Left ventricle myocardium inferior (tissue), 1 donor: ENCODE measurements at places on chromosomes 16 and 17.

DNA sequence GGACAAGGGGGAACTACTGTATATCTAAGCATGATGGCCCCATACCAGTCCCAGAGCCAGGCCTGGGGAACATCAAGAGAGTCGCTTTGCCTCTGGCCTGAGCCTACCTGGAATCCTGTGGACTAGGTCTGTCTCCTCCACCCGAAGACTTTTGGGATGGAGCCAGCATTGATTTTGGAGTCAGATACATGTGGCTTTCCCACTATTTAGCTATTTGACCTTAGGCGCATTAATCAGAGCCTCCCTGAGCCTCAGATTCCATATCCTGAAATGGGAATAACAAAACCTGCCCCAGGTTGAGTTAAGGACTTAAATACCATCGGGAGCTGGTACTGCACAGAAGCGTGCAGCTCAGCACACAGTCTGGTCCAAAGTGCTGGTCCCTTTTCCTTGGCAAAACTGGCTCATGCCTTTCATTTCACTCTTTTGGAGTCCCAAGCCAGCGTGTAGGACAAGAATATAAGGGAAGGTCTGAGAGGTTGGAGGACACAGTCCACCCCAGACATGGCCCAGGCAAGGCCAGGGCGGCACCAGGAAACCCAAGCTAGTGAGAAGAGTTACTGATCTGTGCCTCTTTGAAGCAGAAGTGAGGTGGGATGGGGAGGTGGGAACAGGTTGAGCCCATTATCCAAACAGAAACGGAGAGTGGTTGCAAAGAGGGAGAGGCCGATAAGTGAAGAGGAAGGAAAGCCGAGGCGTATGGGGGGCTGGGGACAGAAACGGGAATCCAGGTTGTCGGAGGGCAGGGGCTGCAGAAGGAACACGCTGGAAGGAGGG lies 986 bp downstream of the FA2H start:
- H3K27ac ChIP-seq: no peak overlapping the region
- H3K36me3 ChIP-seq: no peaks in the 10 kb centered on the region
- H3K4me1 ChIP-seq: peaks cover 13% of the 10 kb centered on the region

DNA sequence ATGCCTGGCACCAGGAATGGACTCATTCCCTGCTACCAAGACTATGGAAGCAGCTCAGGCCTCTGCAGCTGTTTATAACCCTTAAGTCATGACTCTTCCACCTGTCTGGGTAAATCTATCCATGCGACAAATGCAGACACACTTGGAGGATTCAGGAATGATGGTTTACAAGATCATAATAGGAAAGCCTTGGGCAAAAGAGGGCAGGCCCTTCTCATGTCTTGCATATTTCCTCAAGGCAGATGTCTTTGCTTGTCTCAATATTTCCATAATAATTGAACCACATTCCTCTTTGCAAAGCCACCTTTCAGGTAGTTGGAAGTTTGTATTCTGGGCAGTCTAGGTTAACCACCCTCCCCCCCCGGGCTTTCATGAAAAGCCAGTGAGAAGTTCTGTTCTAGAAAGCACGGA lies 884 bp upstream of the JPT1 start:
- H3K27ac ChIP-seq: peak overlapping the region; percentile 65
- no peak for DNase-seq
- peaks cover 22% of the 10 kb centered on the region for H3K4me1 ChIP-seq
- H3K4me3 ChIP-seq: no peak overlapping the region

- no peak overlapping the region for H3K4me3 ChIP-seq
- no peak overlapping the region for H3K27ac ChIP-seq
These were observed 2.7 kb downstream of the UTP18 start for GRCh38 chr17:51263006-51263405.

GRCh38 chr17:45790296-45790922 lies 6.3 kb downstream of the CRHR1 start:
- no peaks in the 10 kb centered on the region for H3K36me3 ChIP-seq
- H3K4me1 ChIP-seq: peaks cover 2% of the 10 kb centered on the region
- no peak overlapping the region for H3K27ac ChIP-seq
- no peak for DNase-seq

GRCh38 chr17:58314706-58315015 lies 13.9 kb downstream of the TSPOAP1 start:
- no peak overlapping the region for H3K27ac ChIP-seq
- no peaks in the 10 kb centered on the region for H3K27me3 ChIP-seq
- no peaks in the 10 kb centered on the region for H3K36me3 ChIP-seq
- no peaks in the 10 kb centered on the region for H3K4me1 ChIP-seq
- H3K4me3 ChIP-seq: no peak overlapping the region

- no peak for DNase-seq
- H3K27me3 ChIP-seq: no peaks in the 10 kb centered on the region
- H3K4me1 ChIP-seq: no peaks in the 10 kb centered on the region
- H3K27ac ChIP-seq: no peak overlapping the region
- no peak overlapping the region for H3K4me3 ChIP-seq
- H3K36me3 ChIP-seq: no peaks in the 10 kb centered on the region
These were observed 58.1 kb downstream of the NDE1 start for GRCh38 chr16:15708096-15708495.
